ENCODE measurements at places on chromosomes 1 and 21.
A peak's percentile ranks its signal among the peaks of the same experiment; 100 is the strongest.

- DNase-seq, result peak; percentile 47
These were observed 5.5 kb upstream of the TRAPPC10 start for GRCh38 chr21:44006656-44007055.

DNA sequence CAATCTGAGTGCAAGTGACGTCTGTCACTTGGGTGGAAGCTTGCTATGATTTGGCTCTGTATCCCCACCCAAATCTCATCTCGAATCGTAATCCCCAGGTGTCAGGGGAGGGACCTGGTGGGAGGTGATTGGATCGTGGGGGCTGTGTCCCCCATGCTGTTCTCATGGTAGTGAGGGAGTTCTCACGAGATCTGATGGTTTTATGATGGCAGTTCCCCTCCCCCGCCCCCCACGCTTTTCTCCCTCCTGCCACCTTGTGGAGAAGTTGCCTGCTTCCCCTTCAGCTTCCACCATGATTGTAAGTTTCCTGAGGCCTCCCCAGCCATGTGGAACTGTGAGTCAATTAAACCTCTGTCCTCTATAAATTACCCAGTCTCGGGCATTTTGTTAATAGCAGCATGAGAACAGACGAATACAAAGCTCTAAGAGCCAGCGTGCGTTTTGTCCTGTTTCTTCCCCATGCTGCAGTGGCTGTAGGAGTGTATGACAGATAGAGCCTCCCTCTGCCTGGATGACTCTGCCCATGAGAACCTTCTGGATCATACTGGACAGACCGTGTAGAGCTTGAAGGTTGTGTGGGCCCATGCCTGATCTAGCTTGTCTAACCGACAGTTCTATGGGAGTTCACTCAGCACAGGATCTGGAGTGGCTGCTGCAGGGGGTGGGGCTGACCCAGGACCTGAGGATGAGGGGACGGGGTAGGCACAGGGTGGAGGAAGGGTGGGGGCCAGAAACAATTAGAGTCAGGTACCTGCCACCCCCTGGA is 139.7 kb upstream of the ERRFI1 start:
- DNase-seq, result no peak

- no peak for DNase-seq
These were observed 62.9 kb downstream of the DAB1 start for GRCh38 chr1:57360846-57361407.

GRCh38 chr1:228783418-228784040 is 48.2 kb downstream of the RHOU start:
- no peak for DNase-seq

- DNase-seq, result no peak
These were observed 78.6 kb upstream of the CSF3R start for GRCh38 chr1:36561361-36561724.

DNA sequence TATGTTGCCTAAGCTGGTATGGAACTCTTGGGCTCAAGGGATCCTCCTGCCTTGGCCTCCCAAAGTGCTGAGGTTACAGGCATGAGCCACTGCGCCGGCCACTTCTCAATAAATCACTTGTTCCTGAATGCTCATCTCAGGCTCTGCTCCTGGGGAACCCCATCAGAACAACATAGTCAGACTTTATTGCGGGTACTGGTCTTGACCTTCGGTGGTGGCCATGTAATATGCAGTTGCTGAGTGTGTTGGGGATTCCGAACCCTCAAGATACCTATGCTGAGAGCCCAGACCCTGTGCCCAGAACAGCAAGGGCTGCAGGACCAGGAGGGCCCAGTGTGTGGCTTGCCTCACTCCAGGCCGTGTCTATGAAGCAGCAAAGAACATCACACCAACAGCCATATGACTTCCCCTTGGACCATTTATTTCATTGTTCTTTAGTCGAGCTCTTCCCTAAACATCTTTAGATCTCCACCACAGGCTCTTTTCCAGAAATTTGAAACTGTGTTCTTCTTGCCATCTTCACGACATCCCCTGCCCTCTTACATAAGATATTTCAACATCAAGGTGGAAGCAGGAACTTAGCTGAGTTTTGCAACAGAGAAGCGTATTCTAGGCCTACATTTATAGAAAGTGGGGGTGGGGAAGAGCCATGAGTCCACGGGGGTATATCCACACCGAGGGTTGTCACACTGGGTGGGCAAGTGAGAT is 12.7 kb upstream of the SDHB start:
- no peak for DNase-seq

GRCh38 chr21:45088729-45089128 is 14.3 kb downstream of the ADARB1 start:
- no peak for DNase-seq

DNA sequence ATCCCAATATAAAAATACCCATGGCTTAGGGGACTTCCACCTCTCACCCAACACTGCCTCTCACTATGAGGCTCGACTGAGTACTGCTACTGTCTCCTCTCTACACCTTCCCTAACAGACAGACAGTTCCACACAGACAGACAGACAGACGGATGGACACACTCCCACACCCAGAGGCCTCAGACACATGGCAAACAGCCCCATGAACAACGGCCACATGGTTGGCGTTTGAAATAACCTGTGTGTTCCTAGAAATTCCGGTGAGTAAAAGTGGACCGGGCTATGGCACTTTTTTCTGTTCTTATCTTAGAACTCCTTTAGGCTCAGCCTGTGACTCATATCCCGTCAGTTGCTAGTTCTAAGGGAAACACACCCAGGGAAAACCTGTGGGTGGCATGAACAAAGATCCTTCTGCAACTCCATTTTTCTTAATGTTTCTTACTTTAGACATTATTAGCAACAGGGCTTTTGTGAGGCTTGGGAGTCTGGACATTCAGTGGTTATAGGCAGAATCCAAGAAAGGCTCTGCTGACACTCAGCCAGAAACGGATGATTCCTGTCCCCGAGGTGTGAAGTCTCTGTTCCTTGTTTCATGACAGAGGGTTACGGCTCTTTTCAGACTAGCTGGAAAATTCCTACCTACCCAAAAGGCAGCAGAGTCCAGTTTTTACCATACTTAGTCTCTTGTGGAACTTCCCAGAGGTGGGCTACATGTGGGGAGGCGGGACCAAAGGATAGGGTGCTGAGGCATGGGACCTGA is 90.5 kb upstream of the TLR5 start:
- DNase-seq, result peak; percentile 57

Data from AG09309 (cell line).